DMS 273 treated with DMSO at 0.1 percent for 48 hours (cell line): ENCODE measurements at places on chromosomes 7 and 10.

- no peak for DNase-seq
Measured at GRCh38 chr7:66666313-66666952, 37.8 kb downstream of the KCTD7 start.

GRCh38 chr10:116450861-116451260 is 23.2 kb downstream of the PNLIPRP3 start:
- DNase-seq, result no peak

- DNase-seq, result no peak
Measured at GRCh38 chr10:103881416-103882284, 26.3 kb upstream of the SH3PXD2A start.

- DNase-seq, result no peak
Measured at GRCh38 chr10:74099836-74100235, 50.8 kb downstream of the AP3M1 start.

DNA sequence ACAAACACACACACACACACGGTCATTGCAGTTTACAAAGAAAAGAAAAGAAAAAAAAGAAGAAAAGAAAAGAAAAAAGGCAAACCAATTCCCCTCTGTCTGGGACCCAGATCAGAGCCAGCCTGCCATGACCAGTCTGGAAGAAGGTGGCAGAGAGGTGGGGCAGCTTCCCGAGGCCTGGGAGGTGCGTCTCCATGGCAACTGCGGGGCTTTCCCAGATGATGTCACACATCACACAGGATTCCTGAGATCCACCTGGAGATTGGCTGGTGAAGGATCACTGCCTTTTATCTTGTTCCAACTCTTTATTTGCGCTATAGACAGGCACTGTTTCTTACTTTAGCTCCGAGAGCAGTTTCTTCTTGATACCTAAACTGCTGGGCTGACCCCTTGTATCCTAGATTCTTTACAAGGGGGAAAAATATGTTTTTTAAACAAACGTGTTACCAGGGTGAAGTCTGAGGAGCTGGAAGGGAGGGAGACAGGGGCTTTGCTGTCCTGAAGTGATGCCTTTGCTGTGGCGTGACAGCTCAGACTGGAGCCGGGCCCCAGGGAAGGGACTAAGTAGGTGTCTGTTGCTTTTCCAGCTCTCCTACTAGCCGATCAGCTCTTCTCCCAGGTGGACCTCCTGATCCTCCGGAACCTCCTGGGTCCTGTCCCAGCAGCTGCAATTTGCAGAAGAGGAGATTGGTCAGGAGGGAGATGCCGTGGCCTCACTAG is 298.5 kb downstream of the KLF6 start:
- no peak for DNase-seq

GRCh38 chr7:94577357-94577756 is 67.7 kb downstream of the CASD1 start:
- DNase-seq, result no peak

DNA sequence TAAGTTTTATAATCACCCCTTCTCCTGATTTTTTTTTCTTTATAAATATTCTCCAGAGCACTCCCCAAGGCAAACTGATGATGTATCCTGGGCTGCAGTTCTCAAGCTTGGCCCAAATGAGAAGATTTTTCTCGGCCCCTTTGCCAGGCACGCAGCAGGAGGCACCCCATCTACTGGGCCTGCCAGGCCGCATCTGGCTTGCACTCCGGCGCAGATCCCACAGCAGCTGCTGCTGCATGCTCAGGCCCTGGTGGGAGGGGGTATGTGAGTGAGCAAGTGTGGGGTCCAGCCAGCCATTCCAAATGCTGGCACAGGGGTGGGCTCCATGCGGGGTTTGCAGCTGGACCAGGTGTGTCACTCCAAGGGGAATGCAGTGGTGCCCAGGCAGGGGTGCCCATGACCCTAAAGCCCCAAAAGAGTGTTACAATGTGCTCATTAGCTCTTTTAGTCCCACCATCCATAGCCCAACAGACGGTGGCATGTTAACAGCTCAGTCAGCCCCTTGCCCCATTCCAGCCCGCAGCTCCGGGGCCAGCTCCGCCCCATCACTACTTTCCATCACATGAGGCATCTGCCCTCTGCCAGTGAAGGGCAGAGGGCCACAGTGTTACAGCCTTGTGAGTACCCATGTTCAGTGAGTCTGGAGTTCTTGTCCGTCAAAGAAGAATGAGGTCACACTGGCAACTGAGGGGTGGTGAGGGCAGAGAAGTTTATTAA is 25.9 kb downstream of the OAT start:
- DNase-seq, result no peak

GRCh38 chr10:119306986-119307392 is 99.6 kb downstream of the GRK5 start:
- DNase-seq, result no peak

- DNase-seq, result no peak
Measured at GRCh38 chr7:157464111-157464970, 127.5 kb downstream of the DNAJB6 start.

- no peak for DNase-seq
Measured at GRCh38 chr7:114953724-114954123, 31.8 kb downstream of the MDFIC start.
